Cerebellum (tissue), 4 donors: ENCODE measurements at places on chromosomes 7 and 10. TPM values are rescaled to one million over a fixed set of nuclear protein-coding genes. Genes with fewer than 3 reads are reported as not detected.

Gene ATXN7L1
- total RNA-seq: 28.2 TPM

Gene CLDN15
- total RNA-seq: 5.4 TPM

Gene NIPSNAP2
- total RNA-seq: 47.9 TPM

Gene ZNF248
- 51.9 TPM for total RNA-seq

Gene LBX1
- total RNA-seq: 1.6 TPM

Gene XPNPEP1
- total RNA-seq: 61.5 TPM

Gene OR2A1
- not detected for total RNA-seq

Gene BICC1
- total RNA-seq: 6.4 TPM

Gene IQUB
- total RNA-seq: 8.2 TPM
